Anterior cingulate cortex (tissue), 58 donors: ENCODE measurements at places on chromosomes 6 and 20.

- no peak for DNase-seq
Observed at GRCh38 chr6:24620637-24621036, 25.4 kb downstream of the KIAA0319 start.

DNA sequence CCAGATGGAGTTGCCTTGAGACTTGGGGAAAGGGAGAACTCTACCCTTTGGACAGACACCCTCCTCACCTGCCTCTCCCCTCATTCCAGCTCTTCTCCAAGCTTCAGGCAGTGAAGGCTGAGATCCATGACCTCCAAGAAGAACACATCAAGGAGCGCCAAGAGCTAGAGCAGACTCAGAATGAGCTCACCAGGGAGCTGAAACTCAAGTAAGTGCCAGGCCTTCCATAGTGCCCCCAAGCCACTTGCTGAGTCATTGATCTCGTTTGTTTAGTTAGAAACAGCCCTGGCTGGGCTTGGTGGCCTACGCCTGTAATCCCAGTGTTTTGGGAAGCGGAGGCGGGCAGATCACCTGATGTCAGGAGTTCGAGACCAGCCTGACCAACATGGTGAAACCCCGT is 39.2 kb downstream of the KIF3B start:
- DNase-seq = no peak

- no peak for DNase-seq
Observed at GRCh38 chr6:313917-314316, 21.6 kb downstream of the DUSP22 start.

- DNase-seq = no peak
Observed at GRCh38 chr20:35561268-35561667, 19.4 kb downstream of the ERGIC3 start.

GRCh38 chr6:109165392-109165974 is 70.2 kb downstream of the CEP57L1 start:
- DNase-seq = no peak

DNA sequence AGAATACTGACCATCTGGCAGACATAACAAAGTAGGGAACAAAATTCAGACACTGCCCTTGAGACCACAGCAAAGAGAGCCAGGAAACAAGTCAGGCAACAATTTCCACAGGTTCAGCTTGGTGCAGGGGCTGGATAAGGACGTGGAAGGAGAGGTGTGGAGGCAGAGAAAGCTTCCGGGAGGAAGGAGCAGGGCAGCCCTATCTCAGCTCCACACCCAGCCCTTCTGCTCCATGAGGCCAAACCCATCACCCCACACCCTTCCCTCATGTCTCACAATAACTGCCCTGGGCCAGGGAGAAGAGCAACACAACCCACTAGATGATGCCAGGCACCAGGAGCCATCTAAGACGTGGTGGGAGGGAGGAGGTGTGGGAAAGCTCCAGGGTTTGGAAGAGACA is 5.8 kb downstream of the SNHG17 start:
- DNase-seq = no peak
